Amygdala (tissue), 56 donors: ENCODE measurements at places on chromosomes 3 and 15.

DNA sequence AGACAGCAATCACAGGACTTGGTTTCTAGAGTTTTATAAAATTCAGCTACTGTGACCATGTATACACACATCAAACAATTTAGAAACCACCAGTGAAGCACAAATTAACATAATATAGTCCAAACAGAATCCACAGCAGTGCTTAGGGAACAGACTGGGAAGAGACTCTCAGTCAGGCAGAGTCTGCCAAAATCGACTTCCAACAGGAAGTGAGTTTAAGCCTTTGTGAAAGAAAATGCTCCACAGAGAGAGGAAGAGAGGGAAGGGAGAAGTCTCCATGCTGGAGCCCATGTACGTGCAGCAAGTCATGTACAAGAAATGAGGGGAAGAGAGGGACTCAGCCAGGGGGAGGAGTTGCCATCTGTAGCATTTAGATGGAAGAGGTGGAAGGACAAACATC lies 172.6 kb downstream of the IL5RA start:
- no peak for DNase-seq

- DNase-seq = no peak
These were observed 36.2 kb downstream of the VGLL3 start for GRCh38 chr3:86954747-86955146.

- DNase-seq = no peak
These were observed 77.9 kb upstream of the NTRK3 start for GRCh38 chr15:88334436-88334835.

DNA sequence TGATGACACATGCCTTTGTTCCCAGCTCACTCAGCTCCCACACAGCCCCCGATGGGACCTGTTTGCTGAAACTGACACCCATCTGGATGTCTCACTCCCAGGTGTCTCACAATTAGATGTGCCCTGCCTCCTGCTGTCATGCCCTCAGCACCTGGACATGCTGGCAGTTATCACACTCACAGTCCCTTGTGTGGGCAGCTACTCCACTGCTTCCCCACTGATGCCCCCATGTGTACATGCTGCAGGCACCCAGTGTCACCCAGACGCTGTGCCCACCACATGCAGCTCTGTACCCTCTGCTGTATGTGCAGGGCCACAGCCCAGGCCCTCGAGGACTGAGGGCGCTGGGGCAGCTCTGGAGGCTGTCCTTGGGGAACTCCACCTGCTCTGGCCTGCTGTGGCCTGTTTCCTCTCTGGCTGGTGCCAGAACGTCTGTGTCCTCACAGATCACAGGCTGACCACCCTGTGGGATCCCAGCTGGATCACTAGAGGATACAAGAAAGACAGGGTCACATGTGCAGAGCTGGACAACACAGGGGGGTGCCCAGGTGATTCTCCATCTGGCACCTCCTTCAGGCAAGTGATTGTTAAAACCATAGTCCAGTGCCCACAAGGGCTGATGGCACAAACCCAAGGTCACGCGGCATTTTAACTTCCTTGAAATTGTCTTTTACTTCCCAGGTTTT lies 14.0 kb downstream of the C3orf22 start:
- no peak for DNase-seq

GRCh38 chr15:78382114-78382880 lies 42.1 kb downstream of the CRABP1 start:
- no peak for DNase-seq

GRCh38 chr3:23981955-23982354 lies 36.9 kb downstream of the NR1D2 start:
- no peak for DNase-seq
